Glutamatergic neuron (in vitro differentiated cells): ENCODE measurements at places on chromosomes 4 and X. TPM values are rescaled to one million over a fixed set of nuclear protein-coding genes. Genes with fewer than 3 reads are reported as not detected.

GRCh38 chrX:134711135-134711921 is 53.1 kb upstream of the PLAC1 start:
- H3K4me3 ChIP-seq = no peak overlapping the region
- H3K36me3 ChIP-seq = no peaks in the 10 kb centered on the region
- H3K27ac ChIP-seq = no peak overlapping the region
- peaks cover 18% of the 10 kb centered on the region for H3K4me1 ChIP-seq

DNA sequence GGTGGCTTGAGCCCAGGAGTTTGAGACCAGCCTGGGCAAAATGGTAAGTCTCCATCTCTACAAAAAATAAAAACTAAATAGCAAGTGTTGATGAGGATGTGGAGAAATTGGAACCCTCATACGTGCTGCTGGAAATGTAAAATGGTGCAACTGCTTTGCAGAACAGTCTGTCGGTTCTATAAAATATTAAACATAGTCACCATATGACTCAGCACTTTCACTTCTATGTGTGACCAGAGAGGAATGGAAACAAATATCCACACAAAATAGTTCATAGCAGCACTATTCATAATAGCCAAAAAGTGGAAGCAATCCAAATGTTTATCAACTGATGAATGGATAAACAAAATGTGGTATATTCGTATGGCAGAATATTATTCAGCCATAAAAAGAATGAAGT is 60.8 kb upstream of the FMR1 start:
- H3K36me3 ChIP-seq = no peaks in the 10 kb centered on the region
- no peaks in the 10 kb centered on the region for H3K27me3 ChIP-seq
- H3K4me3 ChIP-seq = no peak overlapping the region
- no peak overlapping the region for H3K27ac ChIP-seq
- H3K4me1 ChIP-seq = no peaks in the 10 kb centered on the region

DNA sequence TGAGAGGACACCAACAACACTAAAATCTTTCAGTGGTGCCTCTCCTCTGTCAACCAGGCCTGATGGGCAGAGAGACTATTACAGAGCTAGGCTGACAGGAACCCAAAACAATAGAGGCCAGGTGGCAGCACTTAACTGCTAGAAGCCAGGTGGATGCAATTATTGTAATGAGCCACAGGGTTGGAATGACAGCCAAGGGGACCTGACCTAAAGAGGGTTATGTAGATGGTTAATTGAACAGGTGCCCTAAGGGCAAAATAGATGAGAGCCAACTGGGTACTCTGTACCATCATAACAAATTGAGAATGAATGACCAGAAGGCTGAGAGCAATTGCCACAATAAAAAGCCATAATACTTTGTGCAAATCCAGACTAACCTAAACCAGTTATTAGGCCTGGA is 24.7 kb upstream of the FRAS1 start:
- no peak overlapping the region for H3K4me3 ChIP-seq
- no peak for DNase-seq
- no peaks in the 10 kb centered on the region for H3K27me3 ChIP-seq
- no peaks in the 10 kb centered on the region for H3K36me3 ChIP-seq
- no peaks in the 10 kb centered on the region for H3K4me1 ChIP-seq

NLGN3 gene
- 3.1 TPM for total RNA-seq

TLR7 gene
- not detected for total RNA-seq

MAGEA9B gene
- total RNA-seq = not detected

BEND4 gene
- 2.1 TPM for total RNA-seq

FAM133A gene
- 0.39 TPM for total RNA-seq

BOD1L1 gene
- total RNA-seq = 57.3 TPM

TMEM255A gene
- 7.6 TPM for total RNA-seq

CYBB gene
- 0.61 TPM for total RNA-seq

FGFBP1 gene
- not detected for total RNA-seq

MAGED4 gene
- 192 TPM for total RNA-seq
